ENCODE measurements at places on chromosomes 16 and 17. TPM values are rescaled to one million over a fixed set of nuclear protein-coding genes. Genes with fewer than 3 reads are reported as not detected.

GRCh38 chr16:48008011-48008525, 147.7 kb downstream of the ABCC12 start:
- no peak overlapping the region for H3K27ac ChIP-seq
- no peak for DNase-seq
- H3K4me3 ChIP-seq, result no peak overlapping the region
- H3K4me1 ChIP-seq, result no peaks in the 10 kb centered on the region
- H3K27me3 ChIP-seq, result no peaks in the 10 kb centered on the region

GRCh38 chr16:12467418-12468210, 336.1 kb downstream of the CPPED1 start:
- H3K36me3 ChIP-seq, result no peaks in the 10 kb centered on the region
- no peaks in the 10 kb centered on the region for H3K4me1 ChIP-seq
- no peaks in the 10 kb centered on the region for H3K27me3 ChIP-seq
- no peak for DNase-seq
- H3K4me3 ChIP-seq, result no peak overlapping the region

DNA sequence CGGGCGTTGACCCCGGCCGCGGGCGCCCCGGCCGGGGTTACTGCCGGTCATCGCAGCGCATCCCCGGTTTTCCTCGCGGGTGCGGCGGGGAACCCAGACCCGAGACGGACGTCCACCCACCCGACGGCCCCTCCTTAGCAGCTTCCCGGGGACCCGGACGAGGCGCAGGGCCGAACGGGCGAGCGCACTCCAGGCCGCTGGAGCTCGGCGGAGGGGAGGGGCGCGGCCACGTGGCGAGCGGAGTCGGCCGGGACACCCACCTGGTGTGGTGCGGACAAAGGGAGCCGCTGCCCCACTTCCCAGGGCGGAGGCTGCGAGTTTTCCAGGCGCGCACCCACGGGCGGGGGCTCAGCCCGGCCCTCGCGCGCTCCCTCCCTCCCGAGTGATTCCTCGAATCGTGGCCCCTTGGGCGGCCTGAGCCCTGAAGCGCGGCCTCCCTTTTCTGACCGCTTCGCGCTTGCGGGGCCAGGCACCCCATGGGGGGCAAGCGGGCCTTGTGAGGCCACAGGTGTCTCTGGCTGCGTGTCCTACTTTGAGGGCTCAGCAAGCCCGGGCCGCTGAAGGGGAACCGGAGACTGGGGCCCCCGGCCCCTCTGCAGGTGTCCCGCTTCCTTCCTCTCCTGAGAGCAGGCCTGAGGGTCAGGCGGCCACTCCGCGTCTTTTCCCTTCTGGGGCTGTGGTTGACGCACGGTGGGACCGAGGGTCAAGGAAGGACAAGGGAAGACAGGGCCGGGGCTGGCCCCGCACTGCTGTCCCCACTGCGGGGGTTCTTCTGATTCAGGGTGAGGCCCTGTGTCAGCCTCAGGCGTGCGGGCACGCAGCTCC, 1.1 kb upstream of the FASN start:
- H3K4me1 ChIP-seq, result peaks cover 51% of the 10 kb centered on the region
- H3K27ac ChIP-seq, result peak overlapping the region; percentile 98
- no peaks in the 10 kb centered on the region for H3K27me3 ChIP-seq
- H3K4me3 ChIP-seq, result peak overlapping the region; percentile 83
- DNase-seq, result peak; percentile 61

- no peak overlapping the region for H3K27ac ChIP-seq
- H3K4me3 ChIP-seq, result no peak overlapping the region
- no peaks in the 10 kb centered on the region for H3K36me3 ChIP-seq
- peaks cover 33% of the 10 kb centered on the region for H3K4me1 ChIP-seq
- DNase-seq, result no peak
These were observed 14.2 kb downstream of the NFAT5 start for GRCh38 chr16:69579783-69580481.

DNA sequence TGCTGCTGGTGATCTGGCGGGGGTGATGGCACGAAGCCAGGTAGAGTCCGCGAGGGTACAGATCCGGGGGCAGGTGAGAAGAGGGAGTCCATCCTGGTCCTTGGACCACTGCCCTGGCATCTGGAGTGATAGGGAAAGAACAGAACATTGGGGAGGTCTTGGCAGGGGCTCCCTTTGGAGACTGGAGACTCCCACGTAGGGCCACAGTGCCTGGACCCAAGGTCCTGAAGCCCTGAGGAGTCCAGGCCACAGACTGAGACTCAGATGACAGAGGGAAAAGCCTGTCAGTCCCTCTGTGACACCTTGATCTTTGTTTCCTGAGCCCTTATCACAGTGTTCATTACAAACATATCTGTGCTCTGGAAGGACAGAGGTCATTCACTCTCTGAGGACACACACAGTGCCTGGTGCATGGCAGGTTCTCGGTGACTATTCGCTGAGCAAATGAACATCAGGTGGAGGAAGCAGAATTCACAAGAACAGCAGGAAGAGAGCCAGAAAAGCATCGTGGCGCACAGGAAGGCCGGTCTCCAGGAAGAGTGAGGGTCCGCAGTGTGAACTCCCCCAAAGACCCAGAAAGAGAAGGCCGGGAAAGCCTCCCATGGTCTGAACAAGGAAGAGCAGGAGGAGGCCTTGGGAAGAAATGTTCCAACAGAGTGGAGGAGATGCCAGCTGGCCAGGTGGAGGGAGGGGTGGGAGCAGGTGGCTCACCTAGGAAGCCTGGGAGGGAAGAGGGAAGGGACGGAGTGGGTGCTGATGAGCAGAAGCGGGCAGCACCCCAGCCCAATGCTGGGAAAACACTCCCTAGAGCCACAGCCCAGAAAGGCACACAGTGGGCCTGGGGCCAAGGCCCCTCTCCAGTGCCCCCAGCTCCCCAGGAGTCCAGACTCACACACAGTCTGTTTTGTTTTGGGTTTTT, 20.5 kb downstream of the PEMT start:
- no peak overlapping the region for H3K4me3 ChIP-seq
- peak; percentile 69 for DNase-seq

The TBC1D26 gene
- total RNA-seq, result not detected

DNA sequence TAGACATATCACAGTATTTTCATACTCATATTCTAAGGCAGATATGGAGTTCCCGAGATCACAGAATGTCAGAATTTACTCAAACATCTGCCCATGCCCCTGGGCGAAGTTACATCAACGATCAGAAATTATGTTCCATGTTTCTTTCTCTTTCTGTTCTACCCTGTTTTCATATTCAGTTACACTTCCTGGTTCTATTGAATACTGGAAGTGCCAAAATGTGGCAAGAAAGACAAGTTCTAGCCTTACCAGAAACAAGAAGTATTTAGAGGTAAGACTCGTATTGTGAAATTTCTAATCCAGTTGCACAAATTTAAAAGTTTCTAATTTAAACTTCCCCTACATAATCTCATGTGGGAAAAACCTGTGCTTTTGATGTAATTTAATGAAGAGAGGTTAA, 36.1 kb downstream of the KCNJ2 start:
- DNase-seq, result no peak
- no peak overlapping the region for H3K4me3 ChIP-seq
- no peaks in the 10 kb centered on the region for H3K27me3 ChIP-seq
- no peaks in the 10 kb centered on the region for H3K36me3 ChIP-seq

The TMEM114 gene
- total RNA-seq, result not detected

The CHD9NB gene
- 0.87 TPM for total RNA-seq

GRCh38 chr17:1019451-1019850, 22.5 kb downstream of the TIMM22 start:
- H3K27me3 ChIP-seq, result no peaks in the 10 kb centered on the region
- peak overlapping the region; percentile 66 for H3K27ac ChIP-seq
- H3K4me1 ChIP-seq, result peaks cover 32% of the 10 kb centered on the region
- DNase-seq, result no peak
- H3K36me3 ChIP-seq, result peaks cover 6% of the 10 kb centered on the region

DNA sequence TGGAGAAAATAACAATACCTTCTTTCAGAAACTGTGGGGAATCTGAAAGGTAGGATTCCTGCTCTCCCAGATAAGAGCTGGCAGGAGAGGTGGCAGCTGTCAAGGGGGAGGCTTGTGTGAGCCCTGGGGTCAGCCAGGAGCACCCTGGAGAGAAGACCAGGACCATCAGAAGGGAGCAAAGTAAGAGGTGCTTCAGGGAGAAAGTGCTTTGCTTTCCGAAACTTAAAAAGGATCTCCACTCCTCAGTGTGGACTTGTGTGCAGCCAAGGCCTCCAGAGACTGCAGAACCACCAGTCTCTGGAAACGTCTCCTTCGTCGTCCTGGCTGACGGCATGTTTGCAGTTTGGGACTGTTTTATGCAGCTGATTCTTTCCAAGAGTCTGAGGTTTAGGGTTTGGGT, 13.7 kb upstream of the SOX9 start:
- H3K27ac ChIP-seq, result no peak overlapping the region
- no peak for DNase-seq
- H3K27me3 ChIP-seq, result no peaks in the 10 kb centered on the region
- H3K36me3 ChIP-seq, result no peaks in the 10 kb centered on the region
- no peak overlapping the region for H3K4me3 ChIP-seq
- H3K4me1 ChIP-seq, result no peaks in the 10 kb centered on the region

- H3K4me1 ChIP-seq, result no peaks in the 10 kb centered on the region
- DNase-seq, result no peak
- H3K27ac ChIP-seq, result no peak overlapping the region
- no peaks in the 10 kb centered on the region for H3K27me3 ChIP-seq
- no peak overlapping the region for H3K4me3 ChIP-seq
These were observed 2.0 kb downstream of the CCDC200 start for GRCh38 chr17:43226393-43226792.

GRCh38 chr17:48307814-48308411, 122.1 kb downstream of the SKAP1 start:
- H3K4me3 ChIP-seq, result no peak overlapping the region
- H3K36me3 ChIP-seq, result no peaks in the 10 kb centered on the region
- DNase-seq, result no peak
- H3K27ac ChIP-seq, result no peak overlapping the region
- no peaks in the 10 kb centered on the region for H3K4me1 ChIP-seq

- peak overlapping the region; percentile 96 for H3K27ac ChIP-seq
- peak overlapping the region; percentile 89 for H3K4me3 ChIP-seq
- peaks cover 11% of the 10 kb centered on the region for H3K36me3 ChIP-seq
- peaks cover 67% of the 10 kb centered on the region for H3K4me1 ChIP-seq
- no peaks in the 10 kb centered on the region for H3K27me3 ChIP-seq
These were observed 742 bp upstream of the NUTF2 start for GRCh38 chr16:67846063-67846319.

GRCh38 chr16:66740010-66740409, 11.4 kb downstream of the DYNC1LI2 start:
- peaks cover 86% of the 10 kb centered on the region for H3K36me3 ChIP-seq
- peaks cover 44% of the 10 kb centered on the region for H3K4me1 ChIP-seq
- DNase-seq, result no peak

All from heart left ventricle (tissue), 16 donors.